ENCODE measurements at places on chromosomes 1 and 21. TPM values are rescaled to one million over a fixed set of nuclear protein-coding genes. Genes with fewer than 3 reads are reported as not detected.
A peak's percentile ranks its signal among the peaks of the same experiment; 100 is the strongest.

The DCDC2B gene
- total RNA-seq = not detected

- DNase-seq = peak; percentile 95
- no peaks in the 10 kb centered on the region for H3K27me3 ChIP-seq
- no peaks in the 10 kb centered on the region for H3K36me3 ChIP-seq
- peak overlapping the region; percentile 67 for H3K4me3 ChIP-seq
- H3K27ac ChIP-seq = no peak overlapping the region
- peaks cover 10% of the 10 kb centered on the region for H3K4me1 ChIP-seq
These were observed 708 bp upstream of the ZNF362 start for GRCh38 chr1:33255347-33256220.

GRCh38 chr1:94104776-94105580, 16.0 kb downstream of the ABCA4 start:
- no peak overlapping the region for H3K4me3 ChIP-seq
- DNase-seq = no peak
- no peaks in the 10 kb centered on the region for H3K36me3 ChIP-seq
- H3K27ac ChIP-seq = no peak overlapping the region
- H3K27me3 ChIP-seq = no peaks in the 10 kb centered on the region

DNA sequence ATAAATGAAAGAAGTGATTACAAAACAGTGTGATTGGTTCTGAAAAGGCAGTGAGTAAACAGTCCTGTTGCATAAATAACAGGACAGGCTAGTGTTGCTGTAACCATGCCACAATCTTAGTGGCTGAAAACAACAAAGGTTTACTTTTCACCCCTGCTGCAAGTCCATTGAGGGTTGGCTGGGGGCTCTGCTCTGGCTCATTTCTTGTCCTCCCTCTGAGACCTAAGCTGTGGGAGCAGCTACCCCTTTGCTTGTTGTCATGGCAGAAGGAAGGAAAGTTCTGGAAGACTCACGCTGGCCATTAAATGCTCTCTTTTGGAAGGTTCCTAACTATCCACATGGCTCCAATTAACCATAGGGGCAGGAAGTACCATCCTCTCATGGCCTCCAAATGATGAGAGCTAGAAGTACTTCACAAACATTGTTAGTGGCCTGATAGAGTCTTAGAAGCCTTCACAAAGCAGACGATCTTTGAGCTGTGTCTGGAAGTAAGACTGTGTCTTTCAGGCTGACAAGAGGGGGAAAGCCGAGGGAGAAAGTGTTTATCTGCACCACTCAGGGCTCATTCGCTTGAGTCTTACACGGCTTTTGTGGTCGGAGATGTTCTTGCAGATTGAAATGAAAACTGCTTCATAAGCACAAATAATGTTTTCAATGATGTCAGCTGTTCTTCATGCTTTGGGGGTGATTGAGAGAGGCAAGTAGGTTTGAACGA, 11.9 kb downstream of the RCSD1 start:
- H3K27me3 ChIP-seq = peaks cover 8% of the 10 kb centered on the region
- no peaks in the 10 kb centered on the region for H3K36me3 ChIP-seq
- DNase-seq = no peak
- H3K27ac ChIP-seq = no peak overlapping the region
- H3K4me3 ChIP-seq = no peak overlapping the region

DNA sequence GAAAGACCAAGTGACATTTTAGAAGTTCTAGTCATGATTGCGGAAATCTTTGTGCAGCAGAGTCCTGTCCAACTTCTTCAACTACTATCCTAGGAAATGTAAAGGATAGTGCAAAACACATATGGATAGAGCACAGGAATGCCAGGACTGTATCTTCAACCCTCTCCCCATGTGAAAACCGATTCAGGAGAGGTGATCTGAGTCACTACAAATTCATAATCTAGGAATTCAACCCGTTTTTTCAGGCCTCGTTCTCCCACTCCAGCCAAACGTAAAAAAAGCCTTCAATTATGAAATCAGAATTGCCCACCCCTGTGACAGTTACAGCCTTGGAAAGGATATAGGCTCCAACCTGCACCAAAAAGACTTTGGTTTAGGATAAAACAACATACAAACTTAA, 52.9 kb upstream of the RGS1 start:
- H3K36me3 ChIP-seq = no peaks in the 10 kb centered on the region
- H3K27me3 ChIP-seq = no peaks in the 10 kb centered on the region
- H3K4me3 ChIP-seq = no peak overlapping the region

- H3K27ac ChIP-seq = no peak overlapping the region
- peak; percentile 68 for DNase-seq
- no peaks in the 10 kb centered on the region for H3K4me1 ChIP-seq
- no peaks in the 10 kb centered on the region for H3K27me3 ChIP-seq
These were observed 84.7 kb downstream of the TRIM11 start for GRCh38 chr1:228321895-228322294.

DNA sequence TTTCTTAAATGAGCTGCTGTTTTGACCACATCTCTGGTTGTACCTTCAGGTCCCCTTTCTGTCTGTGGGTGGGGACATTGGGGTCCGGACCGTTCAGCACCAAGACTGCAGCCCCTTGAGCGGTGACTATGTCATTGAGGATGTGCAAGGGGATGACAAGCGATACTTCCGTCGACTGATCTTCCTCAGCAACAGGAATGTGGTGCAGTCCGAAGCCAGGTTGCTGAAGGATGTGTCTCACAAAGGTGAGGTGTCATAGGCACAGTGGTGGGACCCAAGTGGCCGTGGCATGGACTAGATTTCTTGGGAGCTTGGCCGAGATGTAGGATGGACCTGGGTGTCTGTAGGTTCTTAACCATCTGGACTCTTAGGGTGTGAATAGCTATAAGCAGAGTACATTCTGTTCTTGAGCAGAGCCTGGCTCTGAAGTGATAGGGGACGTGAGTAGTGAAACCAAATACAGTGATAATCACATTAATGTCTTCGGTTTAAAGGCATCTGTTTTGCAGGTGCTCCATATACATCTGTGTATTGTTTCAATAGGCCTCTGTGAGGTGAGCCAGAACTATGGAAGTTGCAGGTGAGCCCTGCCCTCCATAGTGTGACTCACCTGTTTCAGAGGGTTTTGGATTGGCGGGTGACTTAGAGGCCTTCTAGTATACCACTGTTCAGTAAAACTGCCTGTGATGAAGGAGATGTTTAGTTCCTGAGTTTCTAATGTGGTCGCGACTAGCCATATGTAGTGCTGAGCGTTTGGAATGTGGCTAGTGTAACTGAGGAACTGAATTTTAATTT, 6.4 kb downstream of the METTL13 start:
- H3K27me3 ChIP-seq = no peaks in the 10 kb centered on the region
- H3K4me1 ChIP-seq = peaks cover 14% of the 10 kb centered on the region
- peaks cover 68% of the 10 kb centered on the region for H3K36me3 ChIP-seq
- no peak for DNase-seq
- H3K27ac ChIP-seq = peak overlapping the region; percentile 46

Measured in osteoblast (primary cell).